ENCODE measurements at places on chromosomes 6 and 20.

GRCh38 chr6:109411034-109411433 is 28.8 kb upstream of the CD164 start:
- DNase-seq = no peak

DNA sequence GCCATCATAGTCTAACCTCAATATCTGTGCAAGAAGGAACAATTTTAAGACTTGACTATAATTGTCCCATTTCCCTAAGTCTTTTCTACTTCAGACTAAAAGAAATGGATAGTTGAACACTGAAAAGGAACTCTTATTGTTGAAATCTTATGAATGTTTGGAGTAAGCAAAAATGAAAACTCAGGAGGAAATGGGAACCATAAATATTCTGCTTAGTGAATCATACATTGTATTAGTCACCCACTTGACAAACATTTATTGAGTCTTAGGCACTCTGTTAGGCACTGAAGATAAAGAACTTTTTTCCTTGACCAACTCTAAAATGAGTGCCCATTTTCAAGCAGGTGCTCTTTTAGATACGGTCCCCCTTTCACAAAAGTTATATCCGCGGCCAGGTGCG is 8.7 kb downstream of the CCDC170 start:
- no peak for DNase-seq

- no peak for DNase-seq
These were observed 37.0 kb downstream of the SHLD1 start for GRCh38 chr20:5786930-5787795.

DNA sequence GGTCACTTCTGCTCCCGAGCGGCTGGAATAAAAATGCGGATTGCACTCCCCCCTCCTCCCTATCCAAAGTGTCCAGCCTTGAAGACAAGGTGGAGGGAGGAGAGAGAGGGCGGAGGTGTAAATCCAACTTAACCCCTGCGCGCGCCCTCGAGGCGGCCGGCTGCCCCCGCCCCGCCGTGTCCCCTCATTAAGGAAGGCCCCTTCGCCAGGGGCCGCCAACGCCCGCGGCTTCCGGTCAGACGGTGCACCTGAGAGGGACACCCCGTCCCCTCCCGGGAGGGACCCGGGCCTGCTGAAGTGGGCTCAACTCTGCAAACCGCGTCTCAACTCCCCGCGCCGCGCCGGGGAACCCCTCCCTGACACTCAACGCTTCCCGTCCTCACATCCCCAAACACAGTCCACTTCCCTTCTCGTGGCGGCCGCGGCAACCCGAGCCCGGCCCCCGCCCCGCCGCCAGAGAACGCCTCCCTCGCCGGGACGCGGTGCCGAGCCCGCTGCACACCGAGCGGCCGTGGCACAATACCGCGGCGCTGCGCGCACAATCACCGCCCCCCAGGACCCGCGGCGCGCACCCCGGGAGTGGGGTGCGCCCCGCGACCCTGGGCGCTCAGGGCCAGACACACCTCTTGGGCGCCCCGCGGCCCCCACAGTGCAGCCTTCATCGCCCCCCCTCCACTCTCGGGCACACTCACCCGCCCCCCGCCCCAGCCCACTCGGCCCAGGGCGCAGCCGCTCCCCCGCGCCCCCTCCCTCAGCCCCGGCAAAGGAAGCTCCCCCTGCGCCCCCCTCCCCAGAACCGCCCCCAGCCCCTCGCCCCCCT is 102.5 kb downstream of the NOL4L start:
- peak; percentile 14 for DNase-seq

DNA sequence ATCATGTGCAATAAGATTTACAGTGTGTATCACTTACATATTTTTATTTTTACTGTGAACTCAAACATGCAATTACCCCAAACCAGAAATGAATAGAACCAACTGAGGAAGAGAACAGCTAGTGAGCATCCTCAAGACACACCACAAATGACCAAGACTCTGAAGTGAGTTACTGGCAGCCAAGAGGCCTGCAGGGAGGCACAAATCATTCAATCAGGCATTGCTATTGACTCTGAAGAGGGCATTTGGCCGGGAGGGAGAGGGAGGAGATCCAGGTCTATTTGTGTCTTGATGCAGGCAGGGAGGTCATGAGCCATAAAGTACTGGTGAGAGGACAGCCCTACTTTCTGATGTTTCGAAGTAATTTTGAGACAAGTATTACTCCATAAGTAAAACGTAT is 257.7 kb downstream of the BCKDHB start:
- DNase-seq = no peak

DNA sequence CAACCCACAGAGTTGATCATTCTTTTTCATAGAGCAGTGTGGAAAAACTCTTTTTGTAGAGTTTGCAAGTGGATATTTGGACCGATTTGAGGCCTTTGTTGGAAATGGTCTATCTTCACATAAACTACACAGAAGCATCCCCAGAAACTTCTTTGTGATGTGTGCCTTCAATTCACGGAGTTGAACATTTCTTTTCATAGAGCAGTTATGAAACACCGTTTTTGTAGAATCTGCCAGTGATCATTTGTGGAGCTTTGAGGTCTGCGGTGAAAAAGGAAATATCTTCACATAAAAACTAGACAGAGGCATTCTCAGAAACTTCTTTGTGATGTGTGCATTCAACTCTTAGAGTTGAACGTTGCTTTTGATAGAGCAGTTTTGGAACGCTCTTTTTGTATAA is 618.4 kb upstream of the ZNF337 start:
- no peak for DNase-seq

GRCh38 chr6:96213784-96214183 is 198.0 kb downstream of the FUT9 start:
- no peak for DNase-seq
